ENCODE measurements at places on chromosomes 5 and 9. TPM values are rescaled to one million over a fixed set of nuclear protein-coding genes. Genes with fewer than 3 reads are reported as not detected.

Gene SPATA31E1
- total RNA-seq = not detected

DNA sequence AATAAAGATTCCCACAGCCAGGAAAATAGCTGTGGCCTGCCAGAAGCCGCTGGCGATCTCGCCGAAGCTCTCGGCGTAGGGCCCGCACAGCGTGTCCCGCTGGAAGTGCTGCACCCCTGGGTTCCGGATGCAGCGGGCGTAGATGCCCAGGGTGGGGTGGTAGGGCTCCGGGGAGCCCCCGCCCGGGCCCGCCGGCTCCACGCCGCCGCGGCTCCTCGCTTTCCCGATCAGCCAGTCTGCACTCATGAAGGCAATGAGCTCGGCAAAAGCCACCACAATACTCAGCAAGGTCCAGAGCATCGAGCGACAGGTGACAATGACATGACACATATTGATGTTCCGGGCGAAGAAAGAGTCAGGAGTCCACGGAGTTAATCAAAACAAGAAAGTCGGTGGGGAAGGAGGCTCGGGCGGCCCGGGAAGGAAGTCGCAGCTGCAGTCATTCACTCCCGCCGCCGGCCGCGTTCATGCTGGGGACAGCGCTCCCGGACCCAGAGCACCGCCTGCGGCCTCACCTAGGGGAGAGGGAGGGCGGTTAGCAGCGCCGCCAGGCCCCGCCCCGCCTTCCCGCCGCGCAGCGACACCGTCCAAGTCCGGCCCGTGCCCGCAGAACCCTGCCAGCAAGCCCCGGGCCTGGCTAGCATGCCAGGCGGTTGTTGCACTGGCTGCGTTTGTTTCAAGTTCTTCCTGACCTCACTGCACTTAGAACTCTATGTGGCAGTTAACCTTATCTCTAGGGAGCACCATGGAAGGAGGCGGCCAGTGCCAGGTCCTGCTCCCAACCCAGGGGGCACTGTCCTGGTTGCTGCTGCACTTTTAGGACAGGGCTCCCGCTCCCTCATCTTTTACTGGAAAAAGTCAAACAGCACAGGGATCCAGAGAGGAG is 138.4 kb downstream of the LHFPL2 start:
- H3K36me3 ChIP-seq = no peaks in the 10 kb centered on the region
- H3K27ac ChIP-seq = peak overlapping the region; percentile 88
- peak overlapping the region; percentile 28 for H3K4me3 ChIP-seq
- H3K4me1 ChIP-seq = peaks cover 52% of the 10 kb centered on the region
- DNase-seq = peak; percentile 81

Gene SUSD3
- 0.45 TPM for total RNA-seq

Gene DCP2
- total RNA-seq = 16.5 TPM

Gene ELAVL2
- not detected for total RNA-seq

GRCh38 chr5:72850113-72850512 is 33.7 kb downstream of the TNPO1 start:
- peaks cover 40% of the 10 kb centered on the region for H3K36me3 ChIP-seq
- H3K4me1 ChIP-seq = peaks cover 77% of the 10 kb centered on the region

DNA sequence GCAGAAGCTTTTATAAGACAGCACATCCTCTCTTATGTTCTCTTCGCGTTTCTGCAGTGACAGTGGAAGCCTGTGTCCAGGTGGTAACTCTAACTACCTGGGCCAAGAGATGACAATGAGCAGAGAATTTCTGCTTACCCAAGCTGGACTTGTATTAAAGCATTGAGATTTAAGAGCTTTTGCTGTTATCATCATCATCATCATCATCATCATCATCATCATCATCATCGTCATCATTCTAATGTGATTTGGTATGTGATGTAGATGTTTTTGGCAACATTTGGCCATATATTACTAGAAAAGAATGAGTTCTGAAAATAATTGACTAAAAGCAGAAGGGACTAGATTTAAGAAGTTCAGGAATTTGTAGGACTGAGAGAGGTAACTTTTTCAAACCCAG is 401.3 kb downstream of the BRINP1 start:
- no peaks in the 10 kb centered on the region for H3K36me3 ChIP-seq
- H3K4me1 ChIP-seq = no peaks in the 10 kb centered on the region
- no peaks in the 10 kb centered on the region for H3K27me3 ChIP-seq

DNA sequence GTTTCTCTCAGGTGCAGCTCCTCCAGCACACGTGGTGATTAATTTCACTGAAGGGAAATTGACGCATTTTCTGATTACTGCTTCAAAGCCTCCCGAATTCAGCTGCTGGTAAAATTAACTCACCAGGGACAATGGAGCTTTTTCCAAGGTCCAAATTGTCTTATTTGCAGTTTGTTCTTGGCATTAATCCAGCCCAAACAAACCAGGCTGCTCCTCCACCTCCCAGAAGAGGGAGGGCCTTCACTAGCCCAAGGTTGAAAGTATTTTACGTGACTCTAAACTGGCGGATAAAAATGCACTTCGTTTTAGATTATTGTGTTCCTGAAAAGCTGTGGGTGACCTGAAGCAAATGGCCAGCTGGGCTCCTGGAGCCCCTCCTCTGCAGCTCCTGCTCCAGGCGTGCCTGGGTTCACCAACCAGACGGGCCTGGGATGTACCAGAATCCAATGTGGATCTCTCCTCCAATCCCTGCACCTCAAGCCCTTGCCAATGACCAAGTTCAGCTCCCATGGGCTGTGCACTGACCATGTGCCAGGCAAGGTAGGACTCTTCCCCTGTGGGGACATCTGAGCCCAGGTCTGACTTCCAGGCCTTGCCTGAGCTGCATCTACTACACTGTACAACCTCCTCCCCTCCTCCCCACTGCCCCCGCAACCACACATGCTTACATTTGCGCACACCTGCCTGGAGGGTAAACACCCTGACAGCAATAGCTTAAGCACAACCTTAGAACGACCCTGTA is 193.4 kb downstream of the CDK5RAP2 start:
- no peak overlapping the region for H3K4me3 ChIP-seq
- H3K27ac ChIP-seq = no peak overlapping the region
- H3K4me1 ChIP-seq = peaks cover 21% of the 10 kb centered on the region
